ENCODE measurements at places on chromosomes 3 and 15.

GRCh38 chr3:140334132-140334929 lies 343.5 kb upstream of the TRIM42 start:
- no peak for DNase-seq

- DNase-seq = no peak
These were observed 8.7 kb downstream of the SPCS1 start for GRCh38 chr3:52714335-52715302.

GRCh38 chr15:95448531-95449229 lies 881.8 kb upstream of the NR2F2 start:
- DNase-seq = no peak

GRCh38 chr3:115828401-115828800 lies 205.1 kb downstream of the GAP43 start:
- DNase-seq = no peak

GRCh38 chr3:57840473-57840872 lies 84.4 kb downstream of the SLMAP start:
- no peak for DNase-seq

DNA sequence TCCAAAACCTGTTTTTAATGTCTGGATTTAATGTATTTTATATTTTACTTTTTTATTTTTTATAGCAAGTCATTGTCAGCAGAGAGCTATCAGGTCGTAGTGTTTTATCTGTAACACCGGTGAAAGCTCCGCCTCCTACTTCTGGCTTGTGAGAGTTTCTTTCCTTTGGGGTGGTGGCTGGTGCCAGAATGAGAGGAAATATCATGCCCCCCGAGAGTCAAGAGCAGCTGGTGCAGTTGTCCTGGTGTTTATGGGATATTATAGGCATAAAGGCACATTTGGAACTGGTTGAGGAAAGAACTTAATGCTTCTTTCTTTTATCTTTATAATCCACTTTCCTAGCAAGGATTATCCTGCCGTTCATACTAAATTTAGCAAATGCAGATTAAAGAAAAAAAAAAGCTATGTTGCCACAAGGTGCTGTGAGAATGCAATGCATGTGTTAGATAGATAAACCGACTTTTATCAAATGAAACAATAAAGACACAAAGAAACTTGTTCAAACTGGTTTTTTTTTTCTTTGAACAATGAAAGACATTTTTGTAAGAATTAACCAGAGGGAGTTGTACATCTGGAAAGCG lies 260.1 kb upstream of the PLSCR5 start:
- DNase-seq = no peak

GRCh38 chr3:39278616-39278935 lies 1.3 kb downstream of the CX3CR1 start:
- DNase-seq = no peak
